Vagina (tissue), 2 donors: ENCODE measurements at places on chromosomes 11 and 22. TPM values are rescaled to one million over a fixed set of nuclear protein-coding genes. Genes with fewer than 3 reads are reported as not detected.

The OR4D10 gene
- not detected for total RNA-seq

The IGSF22 gene
- total RNA-seq: not detected

The ARHGAP8 gene
- 9.3 TPM for total RNA-seq

- no peak overlapping the region for H3K27ac ChIP-seq
- H3K27me3 ChIP-seq: no peaks in the 10 kb centered on the region
- no peak overlapping the region for H3K4me3 ChIP-seq
- no peaks in the 10 kb centered on the region for H3K4me1 ChIP-seq
- no peak for DNase-seq
These were observed 68.2 kb downstream of the EMSY start for GRCh38 chr11:76512851-76513653.

DNA sequence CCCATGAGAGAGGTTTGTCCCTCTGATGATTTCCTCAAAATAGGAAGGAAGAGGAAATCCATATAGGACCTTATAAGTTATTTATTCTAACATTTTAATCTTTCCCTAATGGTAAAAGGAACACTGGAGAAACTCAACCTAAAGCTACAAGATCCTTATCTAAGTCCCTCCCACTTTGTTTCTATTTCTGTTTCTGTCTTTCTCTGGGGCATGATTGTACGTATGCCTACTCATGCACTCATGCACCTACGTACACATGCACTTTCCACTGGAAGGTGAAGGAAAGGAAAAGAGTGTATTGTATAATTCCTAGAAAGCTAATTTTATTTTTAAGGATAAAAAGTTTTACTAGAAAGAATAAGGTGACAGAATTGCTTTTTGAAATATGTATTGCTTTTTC, 125.0 kb downstream of the RAB38 start:
- H3K27me3 ChIP-seq: no peaks in the 10 kb centered on the region
- no peak for DNase-seq
- no peak overlapping the region for H3K27ac ChIP-seq
- no peaks in the 10 kb centered on the region for H3K4me1 ChIP-seq

DNA sequence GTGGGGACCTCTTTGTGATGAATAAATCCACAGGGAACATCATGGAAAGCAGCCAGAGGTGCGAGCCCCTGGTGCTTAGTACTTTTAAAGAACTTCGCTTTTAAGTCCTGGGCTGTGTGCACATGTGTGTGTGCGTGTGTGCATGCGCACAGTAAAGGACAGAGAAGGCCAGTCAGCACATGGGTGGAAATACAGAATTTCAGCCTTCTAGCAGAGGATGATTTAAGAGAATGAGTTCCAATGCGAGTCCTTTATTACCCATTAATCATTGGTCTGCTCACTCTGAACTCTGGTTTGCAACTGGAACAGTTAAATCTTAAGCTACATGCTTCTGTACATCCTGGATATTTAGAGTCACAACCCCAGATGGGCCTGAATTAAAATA, 18.9 kb downstream of the TEAD1 start:
- H3K4me3 ChIP-seq: peak overlapping the region; percentile 17
- no peaks in the 10 kb centered on the region for H3K36me3 ChIP-seq
- no peaks in the 10 kb centered on the region for H3K27me3 ChIP-seq
- DNase-seq: no peak
- peak overlapping the region; percentile 90 for H3K27ac ChIP-seq

DNA sequence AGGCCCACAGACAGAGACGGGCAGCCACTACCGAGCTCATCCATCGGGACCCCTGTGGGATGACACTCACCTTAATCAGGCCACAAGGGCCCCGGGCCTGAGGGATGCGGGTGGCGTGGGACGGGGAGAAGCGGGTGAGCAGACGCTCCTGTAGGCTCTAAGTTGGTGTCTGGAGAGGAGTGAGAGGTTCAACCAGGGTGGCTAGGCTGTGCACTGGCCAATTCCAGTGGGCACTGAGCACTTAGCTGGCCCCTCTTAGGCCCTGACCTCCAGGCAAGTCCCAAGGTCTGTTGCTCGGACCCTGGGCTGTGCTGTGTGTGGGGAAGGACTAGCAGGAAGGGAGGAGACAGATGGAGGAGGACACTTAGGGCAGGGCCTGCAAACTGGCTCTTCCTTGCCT, 139.3 kb downstream of the ST3GAL4 start:
- no peaks in the 10 kb centered on the region for H3K36me3 ChIP-seq
- H3K4me1 ChIP-seq: no peaks in the 10 kb centered on the region
- H3K27me3 ChIP-seq: no peaks in the 10 kb centered on the region

GRCh38 chr11:3914805-3915204, 59.3 kb downstream of the STIM1 start:
- DNase-seq: no peak
- no peaks in the 10 kb centered on the region for H3K27me3 ChIP-seq
- H3K27ac ChIP-seq: no peak overlapping the region
- H3K4me1 ChIP-seq: peaks cover 37% of the 10 kb centered on the region

DNA sequence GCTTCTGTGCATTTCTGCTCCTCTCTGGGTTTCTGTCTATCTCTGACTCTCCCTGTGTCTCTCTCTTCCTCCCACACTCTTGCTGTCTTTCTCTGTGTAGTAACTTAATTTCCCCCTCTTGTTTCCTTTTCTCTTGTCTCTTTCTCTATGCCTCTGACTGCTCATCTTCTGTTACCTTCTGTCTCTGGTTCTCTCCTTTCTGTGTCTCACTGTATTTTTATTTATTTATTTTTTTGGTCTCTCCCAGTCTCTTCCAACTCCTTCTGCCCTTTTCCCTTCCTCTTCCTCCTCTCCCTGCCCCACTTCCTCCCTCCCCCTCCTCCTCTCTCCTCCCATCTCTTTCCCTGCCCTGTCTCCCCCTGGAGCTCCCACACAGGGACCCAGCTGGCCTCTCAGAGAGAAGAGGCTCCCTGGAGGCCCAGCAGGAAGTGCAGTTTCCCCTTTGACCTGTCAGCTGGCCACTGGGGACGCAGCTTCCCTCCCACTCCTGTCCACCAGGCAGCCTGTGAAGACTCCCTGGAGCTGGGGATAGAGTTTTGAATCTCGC, 38.3 kb upstream of the MYH9 start:
- no peaks in the 10 kb centered on the region for H3K27me3 ChIP-seq
- H3K4me3 ChIP-seq: no peak overlapping the region
- no peak overlapping the region for H3K27ac ChIP-seq

GRCh38 chr11:34682825-34683224, 61.9 kb downstream of the EHF start:
- DNase-seq: no peak
- H3K4me3 ChIP-seq: no peak overlapping the region
- H3K4me1 ChIP-seq: no peaks in the 10 kb centered on the region
- H3K36me3 ChIP-seq: no peaks in the 10 kb centered on the region
- H3K27ac ChIP-seq: no peak overlapping the region
- H3K27me3 ChIP-seq: no peaks in the 10 kb centered on the region

GRCh38 chr11:8784954-8785353, 102.4 kb downstream of the RPL27A start:
- DNase-seq: no peak
- H3K27ac ChIP-seq: no peak overlapping the region

DNA sequence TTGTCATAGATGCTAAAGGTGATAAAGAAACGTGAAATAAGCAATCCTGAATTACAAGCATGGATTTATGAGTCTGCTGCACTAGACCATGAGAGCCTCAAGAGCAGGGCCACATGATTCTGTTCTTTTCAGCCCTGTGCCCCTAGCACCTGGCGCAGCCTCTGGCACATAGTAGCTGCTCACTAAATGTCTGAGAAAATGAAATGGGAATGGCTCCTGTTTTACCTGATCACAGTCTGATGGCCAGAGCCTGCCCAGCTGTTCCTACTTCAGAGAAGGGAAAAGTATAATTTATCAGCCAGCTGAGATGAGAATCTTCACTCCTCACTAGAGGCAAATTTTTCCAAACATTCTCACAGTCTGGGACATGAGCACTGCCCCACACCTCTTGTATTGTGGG, 10.7 kb upstream of the PKNOX2 start:
- no peak overlapping the region for H3K27ac ChIP-seq
- H3K27me3 ChIP-seq: no peaks in the 10 kb centered on the region
- H3K4me3 ChIP-seq: no peak overlapping the region
- no peaks in the 10 kb centered on the region for H3K4me1 ChIP-seq
- no peaks in the 10 kb centered on the region for H3K36me3 ChIP-seq
